ENCODE measurements at places on chromosomes 12 and 14.

DNA sequence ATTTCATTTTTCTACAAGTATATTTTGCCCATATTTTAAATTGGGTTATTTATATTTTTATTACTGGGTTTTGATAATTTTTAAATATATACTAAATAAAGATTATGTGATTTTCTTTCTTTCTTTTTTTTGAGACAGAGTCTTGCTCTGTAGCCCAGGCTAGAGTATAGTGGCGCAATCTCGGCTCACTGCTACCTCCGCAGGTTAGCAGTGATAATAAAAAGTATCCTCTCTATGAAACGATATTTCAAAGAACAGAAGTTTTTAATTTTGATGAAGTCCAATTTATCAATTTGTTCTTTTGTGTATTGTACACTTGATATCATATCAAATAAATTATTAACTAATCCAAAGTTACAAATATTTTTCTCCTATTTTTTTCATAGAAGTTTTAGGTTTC, 47.2 kb upstream of the LDHB start:
- DNase-seq, result no peak

- no peak for DNase-seq
These were observed 176.3 kb downstream of the ESR2 start for GRCh38 chr14:64117671-64118402.

GRCh38 chr12:124453419-124454351, 113.7 kb downstream of the NCOR2 start:
- DNase-seq, result no peak

GRCh38 chr12:49947593-49948226, 2.8 kb upstream of the AQP2 start:
- DNase-seq, result no peak

DNA sequence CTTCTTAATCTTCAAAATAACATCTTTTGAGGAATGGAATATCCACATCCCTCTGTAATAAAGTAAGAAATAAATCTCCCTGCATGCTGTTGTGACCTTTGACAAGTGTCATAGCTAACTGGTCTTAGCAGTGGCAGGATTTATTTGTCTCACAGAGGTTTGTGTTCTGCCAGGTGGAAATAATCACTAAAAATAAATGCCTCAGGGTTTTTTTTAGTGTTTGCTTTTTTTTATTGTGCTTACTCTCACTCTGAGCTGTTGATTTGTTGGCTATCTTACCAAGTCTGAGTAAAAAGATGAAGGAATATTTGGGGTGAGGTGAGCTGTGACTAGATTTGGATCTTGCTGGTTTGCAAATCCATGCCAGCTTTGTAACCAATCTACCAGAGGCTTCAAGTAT, 285.4 kb downstream of the ALG10B start:
- no peak for DNase-seq

DNA sequence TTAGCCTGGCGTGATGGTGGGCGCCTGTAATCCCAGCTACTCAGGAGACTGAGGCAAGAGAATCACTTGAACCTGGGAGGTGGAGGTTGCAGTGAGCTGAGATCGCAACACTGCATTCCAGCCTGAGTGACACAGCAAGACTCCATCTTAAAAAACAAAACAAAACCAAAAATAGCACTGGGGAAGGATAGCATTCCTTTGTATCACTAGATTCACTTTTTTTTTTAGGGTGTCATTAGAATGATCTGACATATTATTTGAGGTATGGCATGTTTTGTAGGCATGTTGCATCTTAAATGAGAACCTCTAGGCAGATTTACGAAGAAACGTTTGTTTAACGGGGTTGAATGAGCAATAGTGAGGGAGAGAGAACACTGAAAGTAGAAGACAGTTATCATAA, 16.8 kb upstream of the FAR2 start:
- no peak for DNase-seq

DNA sequence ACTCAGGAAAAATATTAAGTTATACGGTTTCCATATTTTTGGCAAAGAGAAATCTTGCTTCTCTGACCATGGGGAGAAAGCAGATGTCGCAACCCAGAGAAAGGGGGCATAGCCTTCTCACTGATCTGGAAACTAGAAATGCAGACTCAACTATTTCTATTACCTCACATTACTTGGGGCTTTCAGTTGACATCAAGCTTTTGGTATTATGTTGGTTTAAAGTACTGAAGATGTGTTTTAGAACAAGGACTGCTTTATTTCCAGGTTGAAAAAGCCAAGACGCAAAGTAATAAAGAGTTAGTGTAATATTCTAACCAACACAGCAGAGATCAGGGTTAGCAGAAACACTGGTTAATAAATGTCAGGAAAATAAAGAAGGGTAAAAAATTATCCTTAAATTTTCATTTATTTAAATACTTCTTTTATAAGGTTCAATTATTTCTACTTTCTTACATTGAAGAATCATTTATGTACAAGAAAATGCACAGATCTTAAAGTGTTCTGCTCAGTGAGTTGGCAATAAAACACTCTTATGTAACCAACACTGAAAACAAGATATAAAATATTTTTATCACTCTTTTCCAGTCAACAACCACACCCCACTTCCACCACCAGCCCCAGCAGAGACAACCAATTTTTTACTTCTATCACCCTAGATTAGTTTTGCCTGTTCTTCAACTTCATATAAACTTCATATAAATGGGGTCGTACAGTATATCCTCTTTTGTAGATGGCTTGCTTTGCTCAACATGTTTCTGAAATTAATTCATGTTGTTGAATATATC, 26.0 kb downstream of the DCP1B start:
- no peak for DNase-seq

DNA sequence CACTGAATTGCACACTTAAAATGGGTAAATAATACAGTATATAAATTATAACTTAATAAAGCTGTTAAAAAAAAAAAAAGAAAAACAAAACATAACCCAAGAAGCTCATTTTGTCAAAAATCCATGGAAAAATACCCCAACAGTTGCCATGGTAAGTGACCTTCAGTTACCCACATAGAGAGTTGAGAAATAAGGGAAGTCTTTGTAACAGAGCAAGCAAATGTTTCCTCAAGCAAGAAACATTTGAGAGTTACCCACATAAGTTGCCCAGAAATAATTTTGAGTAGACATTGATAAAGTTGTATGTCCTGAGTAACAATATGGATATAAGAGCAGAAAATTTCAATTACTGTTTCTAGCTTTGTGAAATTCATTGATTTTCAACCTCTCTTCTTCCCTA, 227.4 kb downstream of the CCDC59 start:
- no peak for DNase-seq

GRCh38 chr12:63103494-63104131, 47.4 kb downstream of the AVPR1A start:
- peak; percentile 27 for DNase-seq

DNA sequence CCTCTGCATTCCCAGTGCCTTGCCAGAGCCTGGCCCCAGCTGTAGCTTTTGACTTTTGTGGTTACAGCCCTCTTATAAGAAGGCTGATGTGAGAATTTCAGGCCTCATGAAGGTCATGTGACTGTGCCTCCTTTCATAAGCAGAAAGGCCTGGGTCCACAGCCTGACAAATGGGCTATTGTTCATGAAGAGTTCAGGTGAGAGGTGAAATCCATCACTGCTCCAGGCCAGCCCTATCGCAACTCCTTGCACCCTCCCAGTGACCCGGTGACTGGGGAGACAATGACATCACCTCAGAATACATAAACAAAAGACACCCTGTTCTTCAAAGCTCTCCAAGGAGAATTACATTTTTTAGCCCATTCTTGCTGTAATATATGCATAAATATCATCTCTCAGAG, 321.5 kb downstream of the PCNX1 start:
- no peak for DNase-seq

- no peak for DNase-seq
These were observed 3.2 kb downstream of the CD69 start for GRCh38 chr12:9757433-9758025.

GRCh38 chr12:56880125-56880992, 53.8 kb downstream of the SDR9C7 start:
- DNase-seq, result no peak

GRCh38 chr12:111451649-111452129, 46.0 kb downstream of the SH2B3 start:
- peak; percentile 46 for DNase-seq

- no peak for DNase-seq
These were observed 14.9 kb downstream of the ABCB9 start for GRCh38 chr12:122951406-122951805.

- no peak for DNase-seq
These were observed at the start of gene CLEC12A for GRCh38 chr12:9971181-9971580. TSS of gene CLEC12A (plus strand) at chr12:9971409. CDS start at chr12:9971597, 188 bp downstream.

- DNase-seq, result no peak
These were observed 55.6 kb downstream of the FNTB start for GRCh38 chr14:65042296-65042695.

DNA sequence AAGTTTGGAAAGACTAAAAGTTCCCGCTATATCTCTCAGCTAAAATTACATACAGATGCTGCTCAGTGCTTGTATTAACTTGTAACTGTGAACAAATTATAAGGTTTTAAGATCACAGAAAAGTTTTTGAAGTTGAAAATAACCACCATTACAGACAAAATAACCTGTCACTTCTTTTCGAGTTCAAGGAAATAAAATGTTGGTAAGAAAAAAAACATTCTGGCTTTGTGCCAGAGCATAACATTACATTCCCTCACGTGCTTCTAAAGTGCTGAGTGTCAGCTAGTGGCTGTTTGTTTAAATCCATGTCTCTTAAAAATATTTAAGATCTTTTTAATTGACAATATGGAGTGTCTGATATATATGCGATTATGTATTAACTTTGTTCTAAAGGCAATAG, 27.2 kb upstream of the ADAMTS20 start:
- no peak for DNase-seq

- DNase-seq, result peak; percentile 43
These were observed 1318.4 kb downstream of the TMEM121 start for GRCh38 chr14:106844608-106845285.

- DNase-seq, result peak; percentile 72
These were observed 157.5 kb upstream of the HIF1A start for GRCh38 chr14:61537563-61538463.

DNA sequence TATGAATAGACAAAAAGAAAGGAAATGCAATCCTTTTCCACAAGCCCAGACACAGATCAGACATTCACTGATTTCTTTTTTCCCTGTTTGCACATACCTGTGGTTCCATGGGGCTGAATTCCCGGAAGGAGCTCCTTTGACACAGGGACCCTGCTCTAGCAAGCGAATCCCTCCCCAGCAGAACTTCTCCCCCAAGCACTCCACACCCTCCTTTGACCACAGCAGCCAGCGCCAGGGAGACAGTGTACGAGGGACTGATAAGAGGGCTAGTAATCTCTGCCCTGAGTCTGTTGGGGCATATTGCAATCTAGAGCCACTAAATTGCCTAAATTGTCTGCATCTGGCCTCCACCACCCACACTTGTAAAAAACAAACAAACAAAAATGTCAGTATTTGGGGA, 83.4 kb upstream of the NTF3 start:
- DNase-seq, result no peak

- DNase-seq, result no peak
These were observed 54.9 kb upstream of the USP15 start for GRCh38 chr12:62205346-62205745.

DNA sequence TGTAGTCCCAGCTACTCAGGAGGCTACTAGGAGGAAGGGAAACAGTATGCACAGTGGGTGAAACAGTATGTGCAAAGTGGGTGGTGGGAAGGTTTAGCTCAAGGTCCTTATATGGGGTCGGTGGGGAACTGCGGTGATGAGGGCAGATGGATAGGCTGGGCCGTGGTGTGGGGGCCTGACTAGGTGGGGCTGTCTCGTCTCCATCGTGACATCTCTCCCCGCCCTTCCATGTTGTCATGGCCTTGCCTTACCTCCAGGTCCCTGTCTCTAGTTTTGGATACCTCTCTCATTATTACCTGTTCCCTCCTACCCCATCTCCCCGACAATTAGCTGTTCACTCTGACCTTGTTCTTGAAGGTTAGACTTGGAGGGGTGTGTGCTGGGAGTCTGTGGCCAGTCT, 4.4 kb upstream of the NR4A1 start:
- DNase-seq, result no peak

DNA sequence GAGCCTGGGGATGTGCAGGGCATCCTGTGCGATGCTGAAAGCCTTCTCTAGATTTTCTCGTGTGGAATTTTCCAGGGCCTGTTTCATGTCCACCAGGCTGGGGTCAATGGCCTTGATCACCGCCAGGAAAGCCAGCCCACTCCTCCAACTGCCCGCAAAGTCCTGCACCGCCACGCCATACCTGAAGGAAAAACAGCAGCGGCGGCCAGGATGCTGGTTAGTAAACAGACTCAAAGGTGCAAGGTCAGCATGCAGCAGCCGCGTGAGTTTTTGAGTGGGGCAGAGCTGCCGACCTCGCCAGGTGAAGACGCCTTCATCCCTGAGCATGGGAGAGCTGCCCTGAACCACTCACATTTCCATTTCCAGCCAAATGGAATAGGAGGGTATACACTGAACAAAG, 53.4 kb upstream of the DICER1 start:
- DNase-seq, result no peak

DNA sequence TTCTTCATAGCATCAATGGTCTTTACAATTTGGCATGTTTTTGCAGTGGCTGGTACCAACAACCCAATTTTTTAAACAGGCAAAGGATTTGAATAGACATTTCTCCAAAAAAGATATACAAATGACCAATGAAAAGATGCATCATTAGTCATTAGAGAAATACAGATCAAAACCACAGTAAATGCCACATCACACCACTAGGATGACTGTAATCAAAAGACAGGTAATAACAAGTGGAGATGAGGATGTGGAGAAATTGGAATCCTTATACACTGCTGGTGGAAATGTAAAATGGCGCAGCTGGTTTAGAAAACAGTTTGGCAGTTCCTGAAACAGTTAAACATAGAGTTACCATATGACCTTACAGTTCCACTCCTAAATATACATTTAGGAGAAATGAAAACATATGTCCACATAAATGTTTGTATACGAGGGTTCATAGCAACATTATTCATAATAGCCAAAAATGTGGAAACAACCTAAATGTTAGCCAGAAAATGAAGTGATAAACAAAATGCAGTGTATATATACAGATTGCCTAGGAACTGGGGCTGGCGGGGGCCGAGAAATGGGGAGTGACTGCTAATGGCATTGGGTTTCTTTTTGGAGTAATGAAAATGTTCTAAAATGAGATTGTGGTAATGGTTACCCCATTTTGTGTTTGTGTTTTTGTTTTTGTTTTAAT, 55.2 kb downstream of the TGFB3 start:
- DNase-seq, result no peak

DNA sequence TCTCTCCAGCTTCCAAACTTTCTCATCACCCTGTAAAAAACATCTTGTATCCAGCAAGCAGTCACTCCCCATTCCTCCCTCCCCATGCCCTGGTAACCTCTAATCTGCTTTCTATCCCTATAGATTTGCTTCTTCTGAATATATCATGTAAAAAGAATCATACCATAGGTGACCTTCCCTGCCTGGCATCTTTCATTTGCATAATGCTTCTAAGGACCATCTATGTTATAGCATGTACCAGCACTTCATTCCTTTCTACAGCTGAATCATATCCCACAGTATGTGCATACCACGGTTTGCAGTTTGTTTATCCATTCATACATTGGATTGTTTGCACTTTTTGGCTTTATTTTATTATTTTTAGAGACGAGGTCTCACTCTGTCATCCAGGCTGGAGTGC, 22.9 kb upstream of the VPS37B start:
- no peak for DNase-seq

- peak; percentile 58 for DNase-seq
These were observed 49.8 kb downstream of the CCDC85C start for GRCh38 chr14:99554184-99554583.
